Epithelial cell of alveolus of lung (primary cell): ENCODE measurements at places on chromosomes 3 and 15. TPM values are rescaled to one million over a fixed set of nuclear protein-coding genes. Genes with fewer than 3 reads are reported as not detected.

ANKUB1 gene
- not detected in 2 replicates for total RNA-seq

CLRN1 gene
- total RNA-seq, result not detected in 2 replicates

PLAAT1 gene
- total RNA-seq, result 1.2 TPM in 1 of 2 replicates, not detected in the other

TRPM1 gene
- total RNA-seq, result not detected in 2 replicates

GOLGA8R gene
- total RNA-seq, result 0.08 and 0.65 TPM in 2 replicates

THBS1 gene
- total RNA-seq, result 241 and 420 TPM in 2 replicates

C3orf22 gene
- not detected in 2 replicates for total RNA-seq

PCCB gene
- total RNA-seq, result 26.7 and 50.3 TPM in 2 replicates

PDE12 gene
- 16.1 and 19.1 TPM in 2 replicates for total RNA-seq

MELTF gene
- total RNA-seq, result 4.7 and 7.5 TPM in 2 replicates

WDR72 gene
- not detected in 2 replicates for total RNA-seq

CFAP100 gene
- not detected in 2 replicates for total RNA-seq

OIP5 gene
- 1.7 and 8.9 TPM in 2 replicates for total RNA-seq

GALNT15 gene
- total RNA-seq, result 1.2 and 16.8 TPM in 2 replicates

CCR9 gene
- total RNA-seq, result not detected in 2 replicates

SPRED1 gene
- 29.0 and 35.6 TPM in 2 replicates for total RNA-seq

ZNF385D gene
- total RNA-seq, result 0.40 and 0.78 TPM in 2 replicates

EIF2A gene
- 156 and 186 TPM in 2 replicates for total RNA-seq

CPN2 gene
- total RNA-seq, result not detected in 2 replicates

SST gene
- not detected in 2 replicates for total RNA-seq

COMMD4 gene
- total RNA-seq, result 82.4 and 108 TPM in 2 replicates

LTF gene
- not detected in 2 replicates for total RNA-seq

FAM3D gene
- not detected in 2 replicates for total RNA-seq

ADCY5 gene
- 0.13 and 0.16 TPM in 2 replicates for total RNA-seq

THSD4 gene
- total RNA-seq, result 2.6 and 69.8 TPM in 2 replicates

NR1I2 gene
- total RNA-seq, result not detected in 2 replicates

GMNC gene
- not detected in 2 replicates for total RNA-seq

CHRD gene
- 0.52 and 18.3 TPM in 2 replicates for total RNA-seq

NEK4 gene
- total RNA-seq, result 11.1 and 12.2 TPM in 2 replicates
